ENCODE measurements at places on chromosomes 3 and 15.

DNA sequence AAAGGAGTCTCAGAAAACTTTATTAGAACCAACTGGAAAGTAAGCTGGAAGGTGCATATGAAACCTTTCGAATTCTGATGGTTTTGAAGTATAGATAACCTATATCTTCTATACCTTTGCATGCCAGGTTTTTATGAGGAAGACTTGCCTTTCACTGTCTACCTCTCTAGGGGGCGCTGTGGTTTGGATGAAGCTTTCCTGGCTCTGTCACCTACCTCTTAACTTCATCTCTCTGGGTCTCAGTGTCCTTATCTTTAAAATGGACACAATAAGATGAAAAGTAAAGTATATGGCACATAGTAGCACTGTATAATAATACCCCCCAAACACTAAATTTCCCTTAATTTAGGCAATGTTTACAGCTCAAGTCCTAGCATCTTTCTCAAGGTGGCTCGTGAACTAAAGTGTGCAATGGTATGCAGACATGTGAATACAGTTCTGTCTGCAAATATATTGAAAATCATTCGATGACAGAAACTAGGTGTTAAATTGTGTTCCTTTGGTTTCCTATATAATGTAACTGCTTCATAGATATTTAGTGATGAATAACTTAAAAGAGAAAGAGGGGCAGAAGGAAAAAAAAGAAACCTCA lies 314.3 kb downstream of the CHST2 start:
- DNase-seq: no peak

GRCh38 chr15:78933823-78934654 lies 10.8 kb downstream of the CTSH start:
- DNase-seq: no peak

DNA sequence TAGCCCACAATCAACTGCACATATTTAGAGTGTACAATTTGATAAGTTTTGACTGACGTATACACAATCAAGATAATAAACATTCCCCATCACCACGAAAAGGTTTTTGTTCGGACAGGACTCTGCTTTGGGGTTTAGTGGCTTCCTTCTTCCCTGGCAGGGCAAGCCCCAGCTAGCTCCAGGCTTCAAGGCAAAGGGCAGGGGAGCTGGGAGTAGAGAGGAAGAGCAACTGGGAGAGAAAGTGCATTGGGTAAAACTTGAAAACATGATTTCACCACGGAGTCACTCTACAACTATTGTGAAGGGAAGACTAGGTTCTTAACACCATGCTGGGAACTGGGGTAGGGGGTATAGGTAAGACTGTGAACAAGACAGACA lies 185.1 kb upstream of the UBE2E1 start:
- no peak for DNase-seq

DNA sequence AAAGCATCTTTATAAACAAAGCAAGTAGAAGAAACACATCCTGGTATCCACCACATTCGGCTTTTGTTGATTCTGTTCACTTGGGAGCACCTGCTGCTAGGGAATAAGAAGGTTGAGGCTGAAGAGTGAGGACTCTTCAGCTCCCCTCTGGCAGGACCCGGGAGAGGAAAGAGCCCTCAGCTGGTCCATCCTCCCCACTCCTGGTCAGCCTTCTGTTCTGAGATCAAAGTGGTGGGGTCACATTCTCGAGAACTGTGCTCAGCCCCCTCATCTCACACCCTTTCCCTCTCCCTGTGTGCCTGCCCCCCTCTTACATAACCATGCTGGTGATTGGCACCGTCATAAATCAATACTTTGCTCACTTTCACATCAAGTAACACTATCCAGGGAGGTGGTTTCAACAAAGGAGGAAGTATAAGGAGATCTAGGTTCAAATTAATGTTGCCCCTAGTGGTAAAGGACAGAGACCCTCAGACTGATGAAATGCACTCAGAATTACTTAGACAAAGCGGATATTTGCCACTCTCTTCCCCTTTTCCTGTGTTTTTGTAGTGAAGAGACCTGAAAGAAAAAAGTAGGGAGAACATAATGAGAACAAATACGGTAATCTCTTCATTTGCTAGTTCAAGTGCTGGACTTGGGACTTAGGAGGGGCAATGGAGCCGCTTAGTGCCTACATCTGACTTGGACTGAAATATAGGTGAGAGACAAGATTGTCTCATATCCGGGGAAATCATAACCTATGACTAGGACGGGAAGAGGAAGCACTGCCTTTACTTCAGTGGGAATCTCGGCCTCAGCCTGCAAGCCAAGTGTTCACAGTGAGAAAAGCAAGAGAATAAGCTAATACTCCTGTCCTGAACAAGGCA lies at the start of gene NR1I2:
NR1I2 (plus strand) TSS at position 772 of the 869 bp plus-strand sequence.
- DNase-seq: no peak

GRCh38 chr3:12423918-12424630 lies 60.2 kb upstream of the TSEN2 start:
- no peak for DNase-seq

GRCh38 chr3:45092132-45093031 lies 53.8 kb downstream of the CDCP1 start:
- DNase-seq: no peak

- DNase-seq: no peak
Observed at GRCh38 chr3:164498917-164499316, 579.4 kb downstream of the SI start.

DNA sequence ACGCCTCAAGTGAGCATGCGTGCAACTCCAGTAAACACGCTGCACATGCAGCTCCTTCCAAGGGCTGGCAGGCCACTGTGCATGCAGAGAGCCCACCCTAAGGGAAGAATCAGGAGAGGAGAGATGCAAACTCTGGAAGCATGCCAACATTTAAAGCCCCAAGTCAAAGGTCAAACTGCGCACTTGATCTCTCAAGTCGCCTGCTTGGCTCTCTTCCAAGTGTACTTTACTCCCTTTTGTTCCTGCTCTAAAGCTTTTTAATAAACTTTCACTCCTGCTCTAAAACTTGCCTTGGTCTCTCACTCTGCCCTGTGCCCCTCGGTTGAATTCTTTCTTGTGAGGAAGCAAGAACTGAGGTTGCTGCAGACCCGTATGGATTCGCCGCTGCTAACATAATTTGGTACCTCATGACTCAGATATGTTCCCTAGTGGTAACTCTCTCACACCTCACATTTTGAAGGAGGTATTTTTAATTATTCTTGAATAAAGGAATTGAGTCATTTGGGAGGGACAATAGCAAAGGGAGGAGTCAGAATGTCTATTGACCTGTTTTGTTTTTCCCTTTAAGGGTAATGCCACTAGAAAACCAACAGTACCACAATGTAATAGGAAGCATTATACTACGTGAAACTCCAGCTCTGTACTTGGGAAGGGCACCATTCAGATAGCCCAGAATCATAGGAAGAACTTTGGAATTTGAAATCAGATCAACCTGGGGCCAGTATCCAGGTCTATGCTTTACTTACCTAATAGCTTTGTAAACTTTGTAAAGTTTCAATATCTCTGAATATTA lies 19.6 kb upstream of the DGKG start:
- no peak for DNase-seq

GRCh38 chr15:73593304-73594074 lies 39.7 kb downstream of the NPTN start:
- DNase-seq: peak; percentile 7

DNA sequence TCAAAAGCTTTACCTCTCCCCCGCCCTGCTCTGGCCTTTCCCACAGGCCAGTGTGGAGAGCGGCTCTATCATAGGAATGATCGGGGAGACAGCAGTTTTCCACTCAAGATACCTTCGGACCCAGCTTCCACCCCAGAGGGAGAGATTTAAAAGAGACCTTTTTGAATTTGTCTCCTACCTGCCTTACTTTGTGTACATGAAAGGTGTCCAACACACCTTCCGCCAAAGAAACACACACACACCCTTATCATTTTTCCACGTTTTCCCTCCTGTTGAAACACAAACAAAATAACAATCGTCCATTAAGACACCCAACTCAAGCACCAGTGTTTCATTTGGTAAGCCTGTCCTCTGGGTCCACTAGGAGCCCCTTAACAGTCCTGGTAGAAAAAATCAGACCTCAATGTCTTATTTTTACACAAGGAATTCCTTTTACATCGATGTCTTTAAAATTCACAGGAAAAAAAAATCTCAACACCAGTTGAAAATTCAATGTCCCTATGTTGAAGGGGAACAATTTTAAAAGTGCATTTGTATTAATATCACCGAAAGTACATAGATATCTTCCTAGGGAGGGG lies 4.0 kb downstream of the HES1 start:
- no peak for DNase-seq

- DNase-seq: no peak
Observed at GRCh38 chr3:41991437-41991836, 29.5 kb upstream of the ULK4 start.

GRCh38 chr3:100082714-100083113 lies 31.6 kb downstream of the FILIP1L start:
- no peak for DNase-seq

- no peak for DNase-seq
Observed at GRCh38 chr3:32226875-32227500, 11.5 kb upstream of the CMTM8 start.

DNA sequence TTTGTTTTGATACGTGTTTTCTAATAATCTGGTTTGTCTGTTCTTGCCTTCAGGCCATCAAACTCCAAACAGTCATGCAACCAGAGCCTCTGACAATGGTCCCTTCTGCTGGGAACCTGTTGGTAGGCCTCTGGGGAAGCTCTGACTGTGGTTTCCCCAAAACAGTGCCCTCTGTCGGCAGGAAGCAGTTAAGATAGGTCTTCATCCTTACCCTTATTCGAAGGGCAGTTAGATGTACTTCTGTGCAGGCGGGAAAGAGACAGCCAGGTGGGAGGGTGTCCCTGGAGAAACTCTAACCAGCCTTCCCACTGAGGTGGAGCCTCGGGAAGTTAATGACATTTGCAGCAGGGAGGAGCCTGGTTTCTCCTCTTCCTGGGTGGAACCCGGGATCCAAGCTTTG lies 81.6 kb upstream of the CHMP2B start:
- DNase-seq: no peak

- no peak for DNase-seq
Observed at GRCh38 chr3:15521573-15521965, at the start of gene COLQ. Gene COLQ, minus strand, starts transcription at chr3:15521706. Its CDS starts 81 bp downstream, at chr3:15521625.

DNA sequence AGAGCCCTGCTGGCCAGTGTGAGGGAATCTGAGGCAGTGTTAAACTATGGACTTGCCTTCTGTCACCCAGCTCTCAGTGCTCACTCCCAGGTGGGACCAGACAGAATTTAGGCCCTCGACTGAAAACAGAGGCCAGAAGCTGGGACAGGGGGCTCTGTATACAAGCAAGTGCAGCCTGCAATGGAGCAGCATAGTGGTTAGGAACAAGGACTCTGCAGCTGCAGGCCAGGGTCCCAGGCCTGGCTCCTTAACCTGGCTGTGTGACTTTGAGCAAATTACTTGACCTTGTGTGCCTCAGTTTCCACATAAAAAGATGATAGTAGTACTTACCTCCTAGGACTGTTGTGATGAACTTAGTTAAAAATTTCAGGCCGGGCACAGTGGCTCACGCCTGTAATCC lies 39.8 kb downstream of the CMTM7 start:
- DNase-seq: no peak

DNA sequence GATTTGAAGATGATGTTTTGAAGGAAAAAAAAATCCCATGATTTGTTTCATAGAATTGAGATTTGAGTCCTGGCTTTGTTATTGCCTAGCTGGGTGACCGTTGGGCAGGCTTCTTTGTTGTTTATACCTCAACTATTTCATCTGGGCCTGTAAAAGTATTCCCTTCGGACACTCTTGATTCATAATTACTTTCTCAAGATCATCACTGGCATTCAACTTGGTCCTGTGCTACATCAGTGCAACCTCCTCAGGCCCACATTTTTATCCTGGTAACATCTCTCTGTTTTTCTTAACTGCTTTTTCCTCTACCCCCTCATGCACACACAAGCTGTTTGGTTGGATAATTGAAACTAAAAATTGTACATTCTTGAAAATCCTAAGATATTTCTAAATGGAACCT lies 67.5 kb upstream of the P3H2 start:
- DNase-seq: no peak

DNA sequence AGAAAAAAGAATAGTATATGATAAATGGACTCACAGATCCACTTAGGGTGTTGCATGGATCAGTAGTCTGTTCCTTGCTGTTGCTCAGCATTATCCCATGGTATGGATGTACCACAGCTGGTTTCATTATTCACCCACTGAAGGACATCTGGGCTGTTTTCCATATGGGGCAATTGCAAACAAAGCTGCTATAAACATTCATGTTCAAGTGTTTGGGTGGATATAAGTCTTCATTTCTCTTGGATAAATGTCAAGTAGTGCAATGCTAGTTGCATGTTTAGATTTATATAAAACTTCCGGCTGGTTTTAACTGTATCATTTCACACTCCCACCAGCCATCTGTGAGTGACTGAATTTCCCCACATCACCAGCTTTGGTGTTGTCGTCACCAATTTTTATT lies 137.7 kb downstream of the ASB7 start:
- no peak for DNase-seq

- no peak for DNase-seq
Observed at GRCh38 chr3:117118604-117119003, 409.0 kb downstream of the TUSC7 start.

DNA sequence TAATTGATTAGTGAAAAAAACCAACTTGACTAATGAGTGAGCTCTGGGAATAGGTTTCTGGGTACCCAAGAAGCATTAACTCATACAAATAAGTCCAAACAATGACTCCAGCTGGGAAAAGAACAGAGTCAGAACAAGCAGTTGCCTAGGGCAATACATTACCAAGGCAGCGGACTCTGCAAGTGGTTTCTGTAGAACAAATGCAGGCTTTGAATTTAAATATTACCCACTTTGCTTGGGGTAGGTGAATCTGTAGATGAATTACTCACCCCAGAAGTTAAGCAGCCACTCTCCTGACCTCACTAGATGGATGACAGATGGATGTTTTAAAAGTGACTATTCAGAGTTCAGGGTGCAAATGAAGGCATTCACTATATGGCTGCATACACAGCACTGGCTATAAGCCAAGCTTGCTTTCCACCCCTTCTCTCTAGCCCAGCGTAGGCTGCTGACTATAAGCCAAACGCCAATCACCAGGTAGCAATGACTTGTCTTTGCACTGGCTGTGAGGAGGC lies 73.1 kb upstream of the BHLHE40 start:
- DNase-seq: peak; percentile 24

- no peak for DNase-seq
Observed at GRCh38 chr3:131110087-131110486, 83.4 kb downstream of the NEK11 start.

- DNase-seq: no peak
Observed at GRCh38 chr3:66989860-66990696, 8.0 kb upstream of the KBTBD8 start.

- DNase-seq: no peak
Observed at GRCh38 chr3:172129850-172130716, 90.7 kb downstream of the FNDC3B start.

DNA sequence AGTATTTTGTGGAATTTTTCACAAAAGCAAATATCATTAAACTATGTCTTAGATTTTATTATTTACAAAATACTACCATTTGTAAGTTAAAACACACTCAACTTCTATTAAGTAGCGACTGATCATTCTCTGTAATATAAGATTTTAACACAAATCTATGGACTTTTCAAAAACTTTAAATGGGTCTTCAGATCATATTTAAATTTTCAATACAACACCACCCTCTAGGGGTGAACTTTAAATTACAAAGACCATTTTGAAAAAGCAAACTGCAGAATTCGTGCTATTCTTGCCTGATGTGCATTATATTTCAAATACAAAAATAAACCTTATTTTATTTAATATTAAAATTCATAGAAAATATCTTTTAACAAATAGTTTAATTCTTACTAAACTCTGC lies 8.2 kb upstream of the VGLL4 start:
- DNase-seq: no peak

- no peak for DNase-seq
Observed at GRCh38 chr3:4520033-4520816, 27.1 kb downstream of the ITPR1 start.
